ENCODE measurements at places on chromosomes 5 and 9. TPM values are rescaled to one million over a fixed set of nuclear protein-coding genes. Genes with fewer than 3 reads are reported as not detected.

The SLCO6A1 gene
- total RNA-seq: not detected

The PCDHA1 gene
- not detected for total RNA-seq

The OTP gene
- not detected for total RNA-seq

The SPATA31D4 gene
- total RNA-seq: not detected

The PRELID1 gene
- total RNA-seq: 87.0 TPM

The RLN1 gene
- not detected for total RNA-seq

The PPP3R2 gene
- total RNA-seq: not detected

The TIMD4 gene
- not detected for total RNA-seq

The ACOT12 gene
- not detected for total RNA-seq

The PCSK1 gene
- total RNA-seq: not detected

The COL5A1 gene
- total RNA-seq: 37.8 TPM

The DOLPP1 gene
- 13.2 TPM for total RNA-seq

DNA sequence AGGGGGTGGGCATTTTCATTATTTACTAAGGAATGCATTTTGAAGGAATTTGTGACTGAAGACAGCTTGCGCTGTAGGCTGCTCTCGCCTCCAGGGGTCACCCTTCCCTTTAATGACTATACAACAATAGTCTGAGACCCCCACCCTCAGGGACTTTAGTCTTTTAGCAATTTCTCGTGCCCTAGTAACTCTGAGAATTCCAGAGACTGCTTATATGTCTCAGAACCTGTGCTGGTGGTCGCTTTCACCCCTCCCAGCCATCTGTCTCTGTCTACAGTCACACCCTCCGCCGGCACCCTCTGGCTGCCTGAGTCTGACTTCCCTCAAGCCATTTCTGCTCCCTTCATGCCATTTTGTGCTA, 671.4 kb downstream of the NR2F1-AS1 start:
- no peak overlapping the region for H3K4me3 ChIP-seq
- H3K4me1 ChIP-seq: no peaks in the 10 kb centered on the region
- DNase-seq: no peak
- H3K36me3 ChIP-seq: no peaks in the 10 kb centered on the region
- H3K27me3 ChIP-seq: no peaks in the 10 kb centered on the region

DNA sequence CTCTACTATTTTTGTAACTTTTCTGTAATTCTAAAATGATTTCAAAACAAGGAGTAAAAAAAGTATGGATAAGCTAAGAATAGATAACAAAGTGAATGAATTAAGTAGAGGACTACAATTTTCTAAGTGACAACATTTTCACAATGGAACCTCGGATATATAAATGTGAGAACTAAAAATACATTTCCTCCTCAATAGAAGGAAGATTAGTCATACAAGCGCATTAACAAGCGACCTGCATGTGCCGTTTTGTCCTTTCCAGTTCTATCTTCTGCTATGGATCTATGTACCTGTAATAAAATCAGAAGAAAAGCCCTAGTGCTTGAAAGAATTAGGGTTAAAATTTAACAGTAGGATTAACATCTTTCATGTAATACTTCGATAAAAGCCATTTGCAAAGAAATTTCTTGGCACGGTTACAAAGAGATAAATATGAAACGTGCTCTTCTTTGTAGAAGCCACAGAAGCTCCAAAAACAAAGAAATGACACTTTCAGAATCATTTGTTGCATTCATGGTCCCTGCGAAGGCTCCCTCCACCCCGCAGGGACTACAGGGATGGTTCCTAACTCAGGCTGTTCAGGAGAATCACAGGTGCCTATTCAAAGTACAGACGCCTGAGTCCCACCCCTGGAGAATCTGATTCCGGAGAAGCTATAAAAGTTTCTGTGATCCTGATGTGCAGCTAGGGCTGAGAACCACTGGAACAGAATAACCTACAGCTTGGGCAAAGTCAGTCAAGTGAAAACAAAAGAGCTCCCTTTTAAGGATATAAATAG, 216.6 kb upstream of the EFNA5 start:
- H3K27me3 ChIP-seq: no peaks in the 10 kb centered on the region
- H3K36me3 ChIP-seq: no peaks in the 10 kb centered on the region
- no peak overlapping the region for H3K27ac ChIP-seq
- no peak for DNase-seq
- no peak overlapping the region for H3K4me3 ChIP-seq

GRCh38 chr9:122360891-122361290, 9.9 kb upstream of the PTGS1 start:
- H3K4me1 ChIP-seq: no peaks in the 10 kb centered on the region
- no peaks in the 10 kb centered on the region for H3K27me3 ChIP-seq
- no peak overlapping the region for H3K4me3 ChIP-seq
- no peak overlapping the region for H3K27ac ChIP-seq

- H3K27me3 ChIP-seq: no peaks in the 10 kb centered on the region
- H3K36me3 ChIP-seq: no peaks in the 10 kb centered on the region
These were observed 28.8 kb downstream of the SLIT3 start for GRCh38 chr5:169272111-169272510.

GRCh38 chr5:68554571-68555279, 339.2 kb downstream of the PIK3R1 start:
- H3K4me1 ChIP-seq: no peaks in the 10 kb centered on the region
- no peaks in the 10 kb centered on the region for H3K27me3 ChIP-seq
- H3K4me3 ChIP-seq: no peak overlapping the region
- H3K36me3 ChIP-seq: no peaks in the 10 kb centered on the region

DNA sequence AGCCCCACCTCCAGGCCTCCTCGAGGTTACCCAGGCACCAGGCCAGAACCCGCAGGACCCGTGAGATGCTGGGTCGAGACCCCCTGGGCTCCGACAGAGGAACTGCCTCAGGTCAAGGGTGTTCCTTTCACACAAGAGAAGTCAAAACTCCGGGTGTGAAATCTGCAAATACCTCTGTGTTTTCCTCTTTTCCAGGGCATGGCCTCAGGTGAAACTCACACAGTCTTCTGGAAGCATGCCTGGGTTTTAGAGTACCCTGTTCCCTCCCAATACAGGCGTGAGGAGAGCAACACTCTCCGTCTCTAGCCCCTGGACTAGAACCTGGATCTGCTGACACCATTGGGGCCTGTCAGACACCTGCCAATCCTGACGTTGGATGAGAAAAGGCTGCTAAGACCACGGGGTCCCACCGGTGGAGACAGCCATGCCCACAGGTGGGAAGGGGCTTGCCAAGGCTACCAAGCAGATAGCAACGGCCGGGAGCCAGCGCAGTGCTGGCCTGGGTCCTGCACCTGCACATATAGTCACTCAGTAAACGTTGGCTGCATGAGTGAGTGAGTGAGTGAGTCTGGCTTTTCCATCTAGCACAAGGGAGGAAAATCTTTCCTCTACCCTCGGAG, 182.0 kb upstream of the PPP1R26 start:
- H3K4me1 ChIP-seq: no peaks in the 10 kb centered on the region
- DNase-seq: no peak
- peaks cover 22% of the 10 kb centered on the region for H3K27me3 ChIP-seq
- H3K27ac ChIP-seq: no peak overlapping the region

DNA sequence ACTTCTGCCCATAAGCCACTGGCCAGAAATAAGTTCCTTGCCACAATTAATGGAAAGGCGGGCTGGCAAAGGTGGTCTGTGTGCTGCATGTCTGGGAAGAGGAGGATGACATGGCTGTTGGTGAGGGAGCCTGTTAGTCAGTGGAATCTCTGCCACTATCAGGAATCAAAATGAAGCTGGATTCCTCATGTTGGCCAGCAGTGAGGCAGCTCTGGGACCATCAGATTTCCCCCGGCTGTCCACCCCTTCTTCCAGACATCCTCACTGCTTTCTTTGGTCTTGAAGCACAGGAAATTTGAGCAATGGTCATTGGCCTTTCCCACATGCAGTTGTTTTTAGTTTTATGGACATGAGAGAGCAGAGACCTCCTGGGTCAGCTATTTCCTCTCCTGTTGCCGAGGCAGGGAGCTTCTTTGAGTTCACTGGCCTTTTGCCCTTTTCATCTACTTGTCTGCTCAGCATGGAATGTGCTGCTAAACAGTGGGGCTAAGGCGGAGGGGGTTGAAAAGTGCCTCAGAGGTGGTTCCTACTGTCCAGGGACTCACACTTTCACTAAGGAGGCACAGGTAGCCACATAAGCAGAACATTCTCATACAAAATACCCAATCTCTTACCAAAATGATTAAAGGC, 34.8 kb upstream of the NEURL1B start:
- H3K27me3 ChIP-seq: no peaks in the 10 kb centered on the region
- no peak for DNase-seq
- H3K36me3 ChIP-seq: no peaks in the 10 kb centered on the region
- no peak overlapping the region for H3K4me3 ChIP-seq

DNA sequence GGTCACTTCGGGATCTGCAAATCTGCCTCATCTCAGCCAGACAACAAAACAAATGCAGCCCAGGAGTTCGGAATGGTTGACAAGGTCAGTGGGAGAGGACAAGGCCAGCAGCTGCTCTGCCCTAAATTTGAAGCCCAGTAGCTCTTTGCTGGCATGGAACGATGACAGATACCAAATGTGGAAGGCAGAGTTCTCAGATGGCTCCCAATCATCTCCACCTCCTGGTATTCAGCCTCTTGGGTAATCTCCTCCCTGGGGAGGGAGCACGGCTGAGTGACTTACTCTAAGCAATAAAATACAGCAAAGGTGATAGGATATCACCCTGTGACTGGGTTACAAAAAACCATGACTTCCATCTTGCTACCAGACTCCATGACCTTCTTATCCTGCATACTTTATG, 172.8 kb downstream of the ENTREP1 start:
- no peak overlapping the region for H3K4me3 ChIP-seq
- no peaks in the 10 kb centered on the region for H3K36me3 ChIP-seq
- no peaks in the 10 kb centered on the region for H3K4me1 ChIP-seq

GRCh38 chr5:52580921-52581320, 206.8 kb upstream of the ITGA1 start:
- no peak overlapping the region for H3K27ac ChIP-seq
- no peaks in the 10 kb centered on the region for H3K27me3 ChIP-seq
- no peak for DNase-seq

GRCh38 chr5:137348759-137349158, 150.4 kb downstream of the SPOCK1 start:
- H3K4me1 ChIP-seq: no peaks in the 10 kb centered on the region
- H3K27me3 ChIP-seq: no peaks in the 10 kb centered on the region
- H3K4me3 ChIP-seq: no peak overlapping the region
- no peaks in the 10 kb centered on the region for H3K36me3 ChIP-seq

DNA sequence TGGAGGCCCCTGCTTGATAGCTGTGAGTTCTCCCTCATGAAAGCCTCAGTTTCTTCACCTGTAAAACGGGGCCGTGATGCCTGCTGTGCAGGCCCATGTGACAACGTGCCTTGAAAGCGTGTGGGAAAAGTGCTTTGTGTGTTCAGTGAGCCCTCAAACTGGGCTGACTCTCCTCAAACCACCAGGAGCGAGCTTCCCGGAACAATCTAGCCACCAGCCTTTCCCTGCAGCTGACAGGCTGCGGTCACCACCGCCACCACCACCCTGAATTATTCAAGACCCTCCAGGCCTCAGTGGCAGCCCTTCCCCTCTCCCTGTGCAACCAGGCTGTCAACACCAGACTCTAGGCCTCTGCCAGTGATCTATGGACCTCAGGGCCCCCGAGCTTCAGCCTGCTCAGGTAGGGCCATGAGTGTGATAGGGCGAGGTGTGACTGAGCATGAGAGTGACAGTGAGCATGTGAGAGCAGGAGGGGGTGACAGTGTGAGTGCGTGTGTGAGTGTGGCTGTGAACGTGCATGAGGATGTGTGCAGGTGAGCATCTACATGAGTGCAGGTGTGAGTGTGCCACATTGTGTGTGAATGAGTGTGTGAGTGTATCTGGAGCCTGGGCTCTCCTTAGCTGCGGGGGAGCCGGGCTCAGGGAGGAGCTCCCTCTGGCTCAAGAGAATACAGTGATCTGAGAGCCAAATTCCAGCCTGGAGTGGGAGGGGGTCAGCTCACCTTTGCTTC, 53.3 kb upstream of the PSD2 start:
- H3K4me1 ChIP-seq: peaks cover 14% of the 10 kb centered on the region
- H3K36me3 ChIP-seq: no peaks in the 10 kb centered on the region
- peaks cover 10% of the 10 kb centered on the region for H3K27me3 ChIP-seq
- no peak overlapping the region for H3K4me3 ChIP-seq
- H3K27ac ChIP-seq: no peak overlapping the region
- DNase-seq: no peak

- no peak overlapping the region for H3K27ac ChIP-seq
- H3K36me3 ChIP-seq: no peaks in the 10 kb centered on the region
- no peaks in the 10 kb centered on the region for H3K27me3 ChIP-seq
- H3K4me1 ChIP-seq: no peaks in the 10 kb centered on the region
- DNase-seq: no peak
These were observed 110.5 kb downstream of the MEGF10 start for GRCh38 chr5:127400946-127401670.

DNA sequence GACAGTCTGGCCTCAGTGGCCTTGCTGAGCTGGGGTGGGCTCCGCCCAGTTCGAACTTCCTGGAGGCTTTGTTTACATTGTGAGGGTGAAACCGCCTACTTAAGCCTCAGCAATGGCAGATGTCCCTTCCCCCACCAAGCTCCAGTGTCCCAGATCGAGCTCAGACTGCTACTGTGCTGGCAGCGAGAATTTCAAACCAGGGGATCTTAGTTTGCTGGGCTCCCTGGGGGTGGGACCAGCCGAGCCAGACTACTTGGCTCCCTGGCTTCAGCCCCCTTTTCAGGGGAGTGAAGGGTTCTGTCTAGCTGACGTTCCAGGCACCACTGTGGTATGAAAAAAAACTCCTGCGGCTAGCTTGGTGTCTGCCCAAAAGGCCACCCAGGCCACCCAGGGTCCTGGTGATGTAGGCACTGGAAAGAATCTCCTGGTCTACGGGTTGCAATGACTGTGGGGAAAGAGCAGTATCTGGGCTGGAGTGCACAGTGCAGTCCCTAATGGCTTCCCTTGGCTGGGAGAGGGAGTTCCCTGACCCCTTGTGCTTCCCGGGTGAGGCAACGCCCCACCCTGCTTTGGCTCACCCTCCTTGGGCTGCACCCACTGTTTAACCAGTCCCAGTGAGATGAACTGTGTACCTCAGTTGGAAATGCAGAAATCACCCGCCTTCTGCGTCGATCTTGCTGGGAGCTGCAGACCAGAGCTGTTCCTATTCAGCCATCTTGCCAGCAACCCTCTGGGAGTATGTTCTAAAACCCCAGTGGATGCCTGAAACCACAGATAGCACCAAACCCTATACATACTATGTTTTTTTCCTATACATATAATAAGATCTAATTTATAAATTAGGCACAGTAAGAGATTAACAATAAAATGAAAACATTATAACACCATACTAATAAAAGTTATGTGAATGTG, 95.5 kb downstream of the TMEM161B start:
- H3K27ac ChIP-seq: no peak overlapping the region
- DNase-seq: no peak
- no peaks in the 10 kb centered on the region for H3K27me3 ChIP-seq
- no peaks in the 10 kb centered on the region for H3K36me3 ChIP-seq

DNA sequence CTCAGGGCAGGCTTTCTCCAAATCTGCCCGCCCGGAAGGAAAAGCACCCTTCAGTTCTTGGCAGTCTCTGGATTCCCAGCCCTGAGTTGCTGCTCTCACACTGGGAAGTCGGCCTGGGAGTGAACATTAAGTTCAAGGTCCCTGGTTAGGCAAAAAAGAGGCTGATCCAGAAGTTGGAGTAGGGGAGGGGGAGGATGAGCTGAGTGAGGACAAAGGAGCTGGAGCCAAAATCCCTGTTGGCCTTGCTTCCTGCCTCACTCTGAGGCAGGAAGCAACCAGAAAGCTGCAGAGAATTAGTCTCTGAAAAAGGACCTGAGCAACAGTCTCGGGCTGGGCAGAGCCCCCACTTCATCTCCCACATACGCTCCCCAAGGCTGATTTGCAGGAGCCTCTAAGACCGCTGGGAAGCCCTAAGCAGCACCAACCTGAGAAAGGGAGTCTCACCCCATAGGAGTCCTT, 15.0 kb upstream of the RPS14 start:
- peak overlapping the region; percentile 66 for H3K27ac ChIP-seq
- DNase-seq: no peak
- H3K27me3 ChIP-seq: no peaks in the 10 kb centered on the region
- H3K4me3 ChIP-seq: no peak overlapping the region

- H3K27ac ChIP-seq: peak overlapping the region; percentile 55
- H3K36me3 ChIP-seq: peaks cover 14% of the 10 kb centered on the region
- DNase-seq: peak; percentile 76
- H3K4me1 ChIP-seq: peaks cover 34% of the 10 kb centered on the region
- H3K27me3 ChIP-seq: no peaks in the 10 kb centered on the region
These were observed 475 bp downstream of the WDR5 start for GRCh38 chr9:134136118-134136995.
